ENCODE measurements at places on chromosomes 11 and 22. TPM values are rescaled to one million over a fixed set of nuclear protein-coding genes. Genes with fewer than 3 reads are reported as not detected.

Gene SESN3
- total RNA-seq, result 16.2 TPM

Gene IGF2
- 0.08 TPM for total RNA-seq

Gene AP1B1
- total RNA-seq, result 66.5 TPM

Gene PAMR1
- total RNA-seq, result not detected

- no peak for DNase-seq
Observed at GRCh38 chr11:67281552-67282150, 7.5 kb upstream of the ANKRD13D start.

DNA sequence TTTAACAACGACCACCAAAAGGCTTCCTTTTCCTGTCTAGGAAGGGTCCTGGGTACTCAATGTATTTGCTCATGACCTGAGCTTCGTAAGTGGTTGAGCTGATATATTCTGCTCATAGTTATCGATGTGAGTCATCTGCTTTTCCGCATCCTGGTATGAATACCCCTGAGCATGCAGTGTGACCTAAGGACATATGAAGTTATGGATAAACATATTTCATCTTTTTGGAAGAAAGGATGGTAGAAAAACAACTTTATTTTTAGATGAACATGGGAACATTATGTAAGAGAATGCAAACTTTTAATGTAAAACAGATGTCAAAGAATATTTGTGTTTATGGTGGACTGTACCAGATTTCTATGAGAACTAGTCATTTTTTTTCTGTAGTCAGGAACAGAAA, 28.4 kb downstream of the TRPC6 start:
- no peak for DNase-seq

- no peak for DNase-seq
Observed at GRCh38 chr11:107789767-107790166, 68.8 kb downstream of the SLC35F2 start.

DNA sequence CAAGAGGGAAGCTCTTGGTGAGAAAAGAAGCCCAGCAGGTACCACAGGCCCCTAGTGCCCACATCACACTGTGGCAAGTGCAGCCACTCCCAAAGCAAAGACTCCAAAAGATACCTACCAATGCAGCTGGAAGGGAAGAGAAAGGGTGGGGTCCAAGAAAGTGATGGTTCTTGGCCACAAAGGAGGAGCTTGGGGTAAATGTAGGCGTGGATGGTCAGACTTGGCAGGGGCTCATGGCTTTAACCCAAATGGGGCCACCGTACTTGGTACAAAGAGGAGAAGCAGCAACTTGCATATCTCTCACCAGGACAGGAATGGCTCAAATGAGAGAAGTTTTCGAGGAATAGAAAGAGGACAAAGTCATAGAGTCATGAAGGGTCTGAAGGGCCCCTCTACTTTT, 4.8 kb downstream of the MAP3K11 start:
- no peak for DNase-seq

DNA sequence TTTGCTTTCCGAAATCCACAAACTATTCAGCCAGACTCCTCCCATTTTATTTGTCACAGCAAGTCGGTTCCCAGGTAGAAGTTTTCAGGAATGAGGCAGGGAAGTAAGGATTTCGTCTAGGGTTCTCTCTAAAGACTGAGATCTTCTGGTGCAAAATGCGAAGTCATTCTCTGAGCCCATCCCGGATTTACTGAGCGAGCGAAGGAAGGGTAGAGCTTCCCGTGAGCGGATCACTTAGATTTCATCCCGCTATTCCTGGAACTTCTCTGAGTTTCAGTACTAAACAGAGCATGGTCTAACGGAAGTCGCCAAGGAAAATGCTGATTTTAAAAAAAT, 3.1 kb upstream of the CALCA start:
- DNase-seq, result no peak

GRCh38 chr22:48245196-48245485, 1482.7 kb downstream of the TBC1D22A start:
- DNase-seq, result no peak

DNA sequence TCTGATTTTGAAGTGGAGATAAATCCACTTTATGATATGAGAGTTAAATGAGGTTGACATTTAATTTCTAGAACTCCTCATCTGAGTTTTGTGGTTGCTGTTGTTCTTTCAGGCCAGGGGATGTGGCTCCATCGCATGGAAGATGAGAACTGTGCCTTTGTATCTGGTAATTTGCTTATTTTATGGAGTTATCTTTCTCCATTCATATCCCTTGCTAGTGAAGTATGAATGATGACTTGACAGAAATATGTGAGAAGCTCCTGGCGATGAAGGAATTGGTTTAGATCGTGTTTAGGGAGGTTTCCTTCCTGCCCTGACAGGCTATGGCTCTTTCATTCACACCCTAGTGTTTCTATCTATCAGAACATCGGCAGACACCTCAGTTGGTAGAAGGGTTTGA, 393.7 kb downstream of the ETS1 start:
- DNase-seq, result no peak

DNA sequence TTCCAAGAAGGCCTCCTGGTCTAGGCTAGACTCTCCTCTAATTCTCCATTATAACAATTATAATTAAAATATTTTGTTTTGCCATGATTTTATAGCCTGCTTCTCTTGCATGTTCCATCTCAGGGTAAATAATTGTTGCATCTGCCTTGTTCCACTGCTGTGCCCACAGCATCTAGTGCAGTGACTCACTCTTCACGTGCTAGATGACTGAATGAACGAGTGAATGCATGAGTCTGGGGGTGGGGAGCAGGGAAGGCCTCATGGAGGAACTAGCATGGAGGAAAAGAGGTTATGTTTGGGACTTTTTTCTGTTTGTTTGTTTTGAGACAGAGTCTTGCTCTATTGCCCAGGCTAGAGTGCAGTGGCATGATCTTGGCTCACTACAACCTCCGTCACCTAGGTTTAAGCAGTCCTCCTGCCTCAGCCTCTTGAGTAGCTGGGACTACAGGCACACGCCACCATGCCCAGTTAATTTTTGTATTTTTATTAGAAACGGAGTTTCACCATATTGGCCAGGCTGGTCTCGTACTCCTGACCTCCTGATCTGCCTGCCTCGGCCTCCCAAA, 5.2 kb upstream of the OAF start:
- DNase-seq, result no peak

GRCh38 chr11:72594493-72595291, 79.5 kb downstream of the PDE2A start:
- DNase-seq, result no peak
